ENCODE measurements at places on chromosomes 1 and 21.

GRCh38 chr1:42013881-42014470 is 95.3 kb upstream of the HIVEP3 start:
- no peak for DNase-seq

- DNase-seq = no peak
These were observed 192.8 kb downstream of the HUNK start for GRCh38 chr21:32065654-32066053.

GRCh38 chr1:96508233-96508632 is 213.4 kb upstream of the PTBP2 start:
- no peak for DNase-seq

- no peak for DNase-seq
These were observed 5.5 kb downstream of the RASSF5 start for GRCh38 chr1:206512851-206513180.

GRCh38 chr1:229121845-229122436 is 149.0 kb upstream of the RAB4A start:
- DNase-seq = no peak

GRCh38 chr1:216054600-216054999 is 368.6 kb downstream of the USH2A start:
- no peak for DNase-seq

GRCh38 chr1:44025816-44026215 is 5.4 kb downstream of the SLC6A9 start:
- DNase-seq = no peak

Data from esophagus squamous epithelium (tissue), 5 donors.